ENCODE measurements at places on chromosomes 5 and 9. TPM values are rescaled to one million over a fixed set of nuclear protein-coding genes. Genes with fewer than 3 reads are reported as not detected.
A peak's percentile ranks its signal among the peaks of the same experiment; 100 is the strongest.

The PCDHGA1 gene
- total RNA-seq = 0.29 TPM

The PCSK5 gene
- 38.4 TPM for total RNA-seq

The GKAP1 gene
- total RNA-seq = 5.9 TPM

GRCh38 chr5:40877371-40877988 is 31.8 kb upstream of the C7 start:
- peak; percentile 7 for DNase-seq
- H3K36me3 ChIP-seq = no peaks in the 10 kb centered on the region
- H3K4me1 ChIP-seq = no peaks in the 10 kb centered on the region
- H3K27me3 ChIP-seq = no peaks in the 10 kb centered on the region
- no peak overlapping the region for H3K4me3 ChIP-seq
- H3K27ac ChIP-seq = peak overlapping the region; percentile 10

- DNase-seq = no peak
- H3K4me1 ChIP-seq = peaks cover 9% of the 10 kb centered on the region
- H3K36me3 ChIP-seq = no peaks in the 10 kb centered on the region
- no peaks in the 10 kb centered on the region for H3K27me3 ChIP-seq
Observed at GRCh38 chr9:22228542-22228941, 218.1 kb upstream of the DMRTA1 start.

DNA sequence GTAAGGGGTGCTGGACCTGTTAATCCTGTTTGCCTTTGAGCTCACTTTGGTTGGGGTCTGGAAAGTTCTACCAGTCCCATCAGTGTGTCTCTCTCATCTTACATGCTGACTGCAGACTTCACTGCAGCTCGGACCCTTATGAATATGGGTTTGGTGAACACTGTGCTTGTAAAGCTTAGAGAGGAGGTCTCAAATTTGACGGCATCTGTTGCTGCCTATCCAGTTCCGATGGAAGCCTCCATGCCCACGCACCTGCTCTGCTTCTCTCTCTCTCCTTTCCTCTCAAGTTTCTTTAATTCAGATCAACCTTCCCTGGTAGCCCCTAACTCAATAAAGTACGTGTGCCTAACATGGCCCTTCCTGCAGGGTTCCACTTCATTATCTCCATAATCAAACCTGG is 217.9 kb downstream of the HSPA4 start:
- peaks cover 70% of the 10 kb centered on the region for H3K27me3 ChIP-seq
- no peaks in the 10 kb centered on the region for H3K4me1 ChIP-seq
- no peak for DNase-seq
- no peak overlapping the region for H3K27ac ChIP-seq
- H3K36me3 ChIP-seq = no peaks in the 10 kb centered on the region

DNA sequence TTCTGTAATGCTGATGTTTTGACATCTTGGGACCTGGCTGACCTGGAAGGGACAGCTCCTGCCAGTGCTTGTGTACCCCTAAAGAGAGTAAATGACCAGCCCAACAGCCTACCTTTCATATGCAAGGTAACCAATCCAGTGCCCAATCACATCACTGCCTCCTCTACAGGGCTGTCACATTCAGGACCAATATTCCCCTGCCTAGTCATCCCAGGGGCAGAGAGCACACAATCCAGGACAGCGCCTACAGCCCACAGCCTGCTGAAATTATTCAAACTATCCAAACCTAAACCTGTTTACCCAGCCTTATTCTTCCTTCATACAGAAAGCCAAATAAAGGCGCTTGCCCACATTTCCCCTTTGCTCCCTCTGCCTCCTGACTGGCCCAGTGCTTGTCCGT is 284.1 kb downstream of the CTNND2 start:
- H3K36me3 ChIP-seq = no peaks in the 10 kb centered on the region
- DNase-seq = no peak
- H3K4me1 ChIP-seq = peaks cover 13% of the 10 kb centered on the region
- H3K27me3 ChIP-seq = no peaks in the 10 kb centered on the region
- H3K27ac ChIP-seq = no peak overlapping the region

GRCh38 chr9:109414125-109414785 is 83.9 kb downstream of the PTPN3 start:
- no peak overlapping the region for H3K27ac ChIP-seq
- no peak for DNase-seq
- no peaks in the 10 kb centered on the region for H3K4me1 ChIP-seq
- no peaks in the 10 kb centered on the region for H3K27me3 ChIP-seq
- peaks cover 10% of the 10 kb centered on the region for H3K36me3 ChIP-seq

DNA sequence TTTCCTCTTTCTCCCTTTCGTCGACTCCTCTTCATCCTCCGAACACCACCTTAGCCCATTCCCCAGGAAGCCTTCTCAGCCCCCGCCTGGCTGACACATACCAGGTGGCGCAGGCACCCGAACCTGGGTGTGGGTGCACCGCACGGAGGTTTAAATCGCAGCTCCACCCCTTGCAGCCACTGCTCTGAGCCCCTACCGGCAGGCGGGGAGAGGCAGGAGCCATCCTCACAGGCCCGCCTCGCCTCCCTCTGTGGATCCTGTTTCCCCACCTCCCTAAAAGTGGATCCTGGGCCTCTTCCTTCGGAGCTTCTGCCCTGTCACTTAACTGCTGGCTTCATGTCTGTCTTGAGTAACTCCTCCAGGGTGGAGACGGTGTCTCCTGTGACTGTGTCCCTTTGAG is 110.7 kb downstream of the OLFM1 start:
- no peak for DNase-seq
- H3K4me3 ChIP-seq = no peak overlapping the region

- H3K4me1 ChIP-seq = peaks cover 8% of the 10 kb centered on the region
- peaks cover 10% of the 10 kb centered on the region for H3K27me3 ChIP-seq
- no peak overlapping the region for H3K27ac ChIP-seq
- no peak overlapping the region for H3K4me3 ChIP-seq
Observed at GRCh38 chr9:125888211-125888610, 141.0 kb downstream of the PBX3 start.

DNA sequence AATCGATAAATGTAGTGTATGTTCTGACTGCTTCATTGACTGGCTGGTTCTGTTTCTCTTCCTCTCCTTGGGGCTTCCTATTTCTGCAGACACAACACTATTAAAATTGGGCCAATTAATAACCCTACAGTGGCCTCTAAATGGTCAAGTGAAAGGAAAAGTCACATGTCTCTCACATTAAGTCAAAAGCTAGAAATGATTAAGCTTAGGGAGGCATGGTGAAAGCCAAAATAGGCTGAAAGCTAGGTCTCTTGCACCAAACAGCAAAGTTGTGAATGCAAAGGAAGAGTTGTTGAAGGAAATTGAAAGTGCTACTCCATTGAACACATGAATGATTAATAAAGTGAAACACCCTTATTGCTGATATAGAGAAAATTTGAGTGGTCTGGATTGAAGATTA is 58.2 kb downstream of the CCNH start:
- peaks cover 40% of the 10 kb centered on the region for H3K4me1 ChIP-seq
- DNase-seq = no peak

GRCh38 chr5:53825926-53826325 is 265.5 kb downstream of the NDUFS4 start:
- no peak for DNase-seq
- H3K4me3 ChIP-seq = no peak overlapping the region
- H3K36me3 ChIP-seq = no peaks in the 10 kb centered on the region
- no peak overlapping the region for H3K27ac ChIP-seq
- no peaks in the 10 kb centered on the region for H3K27me3 ChIP-seq
- H3K4me1 ChIP-seq = no peaks in the 10 kb centered on the region

- no peak for DNase-seq
- H3K27me3 ChIP-seq = peaks cover 64% of the 10 kb centered on the region
- H3K36me3 ChIP-seq = no peaks in the 10 kb centered on the region
- H3K27ac ChIP-seq = no peak overlapping the region
- H3K4me3 ChIP-seq = no peak overlapping the region
- H3K4me1 ChIP-seq = no peaks in the 10 kb centered on the region
Observed at GRCh38 chr5:75951716-75952115, 131.5 kb upstream of the SV2C start.

DNA sequence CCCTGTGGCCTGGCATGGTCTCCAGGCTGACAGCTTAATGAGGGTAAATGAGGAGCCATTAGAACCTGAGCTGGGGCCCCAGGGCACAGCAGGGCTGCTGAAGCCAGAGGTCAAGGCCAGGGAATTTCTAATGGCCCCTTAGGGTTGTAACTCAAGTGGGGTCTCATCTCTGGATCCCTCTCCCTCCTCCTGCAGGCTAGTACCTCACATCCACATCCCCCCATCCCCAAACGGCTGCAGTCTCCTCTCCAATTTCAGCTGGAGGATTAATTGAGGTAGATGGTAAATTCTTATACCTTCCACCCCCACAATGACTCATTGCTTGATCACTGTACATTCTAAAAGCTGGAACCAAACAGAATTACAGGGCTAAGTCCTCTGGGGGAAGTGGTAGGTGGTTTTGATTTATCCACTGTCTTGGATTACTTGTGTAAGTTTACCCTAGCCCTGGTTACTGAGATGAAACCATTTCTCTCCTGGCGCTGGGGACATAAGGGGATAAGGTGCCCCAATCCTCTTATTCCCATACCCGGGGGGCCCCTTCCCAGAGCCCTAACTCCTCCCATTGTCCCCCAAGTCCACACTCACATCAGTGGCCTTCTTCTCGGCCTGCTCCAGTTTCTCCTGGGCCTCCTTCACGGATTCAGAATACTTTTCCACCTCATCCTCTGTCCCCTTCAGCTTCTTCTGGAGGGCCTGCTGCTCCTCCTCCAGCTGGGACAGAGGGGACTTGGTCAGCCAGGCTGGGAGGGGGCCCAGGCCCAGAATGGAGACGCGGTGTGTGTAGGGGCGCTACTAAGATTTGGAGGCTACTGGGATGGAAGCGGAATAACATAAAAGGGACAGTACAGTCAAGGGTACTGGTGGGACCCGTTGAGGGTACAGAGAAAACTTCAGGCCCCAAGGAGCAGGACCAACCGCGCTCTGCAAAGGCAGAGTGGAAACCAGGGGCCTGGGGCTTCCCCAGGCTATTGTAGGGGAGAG is 875 bp downstream of the TPM2 start:
- H3K4me1 ChIP-seq = peaks cover 8% of the 10 kb centered on the region
- no peak for DNase-seq
- H3K27me3 ChIP-seq = no peaks in the 10 kb centered on the region

The PCDHGB2 gene
- 0.38 TPM for total RNA-seq

The PCDHGA4 gene
- total RNA-seq = 0.07 TPM

- H3K4me1 ChIP-seq = peaks cover 23% of the 10 kb centered on the region
- peak; percentile 21 for DNase-seq
- no peaks in the 10 kb centered on the region for H3K27me3 ChIP-seq
- H3K4me3 ChIP-seq = no peak overlapping the region
Observed at GRCh38 chr5:110916381-110917049, 155.0 kb upstream of the TSLP start.

The DDX4 gene
- not detected for total RNA-seq

DNA sequence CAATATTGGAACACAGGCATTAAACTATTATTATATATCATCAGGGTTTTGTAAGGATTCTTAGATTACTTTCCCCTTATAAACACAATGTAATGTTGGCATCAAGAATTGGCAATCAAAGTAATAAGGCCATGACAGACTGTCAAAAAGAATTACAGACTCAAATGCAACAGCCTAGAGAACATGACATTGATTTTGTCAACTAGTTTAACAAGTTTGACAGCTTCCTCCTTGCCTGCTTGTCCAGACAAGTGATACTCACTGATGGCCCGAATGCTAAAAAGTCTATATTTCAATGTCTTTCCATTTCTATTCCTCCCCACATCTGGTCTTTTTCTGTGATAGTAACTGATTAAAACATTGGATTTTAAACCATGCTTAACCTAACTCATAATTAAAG is 6.4 kb upstream of the ANKRD31 start:
- H3K4me1 ChIP-seq = peaks cover 33% of the 10 kb centered on the region
- no peaks in the 10 kb centered on the region for H3K27me3 ChIP-seq
- peak; percentile 42 for DNase-seq
- H3K36me3 ChIP-seq = peaks cover 11% of the 10 kb centered on the region

The POLK gene
- total RNA-seq = 34.9 TPM

- no peak for DNase-seq
- no peak overlapping the region for H3K27ac ChIP-seq
- peaks cover 15% of the 10 kb centered on the region for H3K36me3 ChIP-seq
- H3K27me3 ChIP-seq = no peaks in the 10 kb centered on the region
- H3K4me1 ChIP-seq = no peaks in the 10 kb centered on the region
Observed at GRCh38 chr9:125745018-125745417, 2.2 kb upstream of the PBX3 start.

DNA sequence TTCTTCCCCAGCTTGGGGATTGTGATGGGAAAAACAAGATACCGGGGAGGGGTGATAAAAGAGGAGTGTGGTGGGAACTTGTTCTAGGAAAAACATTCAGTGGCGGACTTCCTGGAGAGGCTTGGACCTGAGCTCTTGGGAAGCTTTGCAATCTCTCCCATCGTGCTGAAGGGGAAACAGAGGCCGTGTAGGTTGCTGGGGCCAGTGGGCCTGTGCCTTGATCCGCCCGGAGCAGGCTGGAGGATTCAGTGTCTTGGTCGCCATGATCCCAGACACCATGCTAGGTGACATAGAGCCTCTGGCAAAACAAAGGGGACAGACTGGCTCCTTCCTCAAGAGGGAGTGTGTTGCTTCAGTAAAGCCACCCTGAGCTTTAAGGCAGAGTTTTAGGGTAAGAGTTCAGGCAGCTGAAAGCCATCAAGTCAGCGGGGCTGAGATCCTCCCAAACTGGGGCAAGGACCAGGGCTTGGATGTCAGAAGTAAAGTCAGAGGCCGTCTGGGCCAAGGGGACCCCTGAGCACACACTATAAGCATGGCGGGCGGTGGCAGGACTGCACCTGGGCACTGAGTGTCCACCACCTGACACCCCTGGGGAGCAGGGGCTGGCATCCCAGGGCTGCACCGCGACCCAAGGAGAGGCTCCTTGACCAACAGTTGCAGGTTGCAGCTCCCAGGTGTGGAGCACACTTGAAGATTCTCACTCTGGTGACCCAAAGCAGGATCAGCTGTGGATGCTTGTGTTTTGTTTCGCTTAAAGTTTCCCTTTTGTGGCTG is 44.7 kb downstream of the TRIP13 start:
- no peaks in the 10 kb centered on the region for H3K4me1 ChIP-seq
- no peak overlapping the region for H3K27ac ChIP-seq
- H3K36me3 ChIP-seq = no peaks in the 10 kb centered on the region
- peaks cover 57% of the 10 kb centered on the region for H3K27me3 ChIP-seq
- H3K4me3 ChIP-seq = no peak overlapping the region
- DNase-seq = no peak

DNA sequence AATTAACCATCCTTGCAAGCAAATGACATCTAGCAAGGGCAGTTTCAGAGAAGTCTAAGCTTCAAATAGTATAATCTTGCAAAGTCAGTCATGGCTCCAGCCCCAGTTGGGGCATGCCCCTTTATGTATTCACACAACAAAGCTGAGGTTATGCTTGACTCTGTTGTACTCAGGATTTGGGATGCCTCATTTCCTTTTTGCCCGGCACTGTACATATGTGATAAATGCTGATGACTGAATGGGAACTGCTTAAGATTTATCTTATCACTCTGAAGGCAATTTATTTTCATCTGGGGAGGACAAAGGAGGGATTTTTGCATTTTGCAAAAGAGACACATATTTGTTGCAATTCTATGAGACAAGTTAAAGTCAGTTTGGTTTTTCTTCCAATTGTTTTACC is 219.2 kb downstream of the TRPM3 start:
- H3K27ac ChIP-seq = peak overlapping the region; percentile 72
- H3K27me3 ChIP-seq = no peaks in the 10 kb centered on the region
- H3K36me3 ChIP-seq = no peaks in the 10 kb centered on the region
- peaks cover 26% of the 10 kb centered on the region for H3K4me1 ChIP-seq
- H3K4me3 ChIP-seq = peak overlapping the region; percentile 57
